ENCODE measurements at places on chromosomes 2 and 18. TPM values are rescaled to one million over a fixed set of nuclear protein-coding genes. Genes with fewer than 3 reads are reported as not detected.

The UGT1A4 gene
- total RNA-seq, result not detected

The CEBPZ gene
- 56.0 TPM for total RNA-seq

DNA sequence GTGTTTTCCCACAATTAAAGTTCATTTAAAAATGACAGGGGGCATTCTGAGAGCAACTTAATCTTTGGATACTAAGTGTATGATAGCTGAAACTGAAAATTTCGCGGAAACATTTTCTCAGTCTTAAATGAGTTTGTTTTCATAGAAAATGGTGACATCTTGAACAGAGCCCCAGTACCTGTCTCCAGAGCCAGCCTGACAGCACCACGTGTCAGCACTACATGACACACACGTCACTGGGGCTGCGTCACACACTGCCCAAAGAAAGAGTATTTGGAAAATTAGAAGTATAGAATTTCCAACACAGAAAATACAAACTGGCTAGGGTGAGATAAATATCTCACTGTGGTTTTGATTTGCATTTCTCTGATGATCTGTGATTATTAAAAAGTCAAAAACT, 50.8 kb downstream of the CMPK2 start:
- DNase-seq, result no peak

DNA sequence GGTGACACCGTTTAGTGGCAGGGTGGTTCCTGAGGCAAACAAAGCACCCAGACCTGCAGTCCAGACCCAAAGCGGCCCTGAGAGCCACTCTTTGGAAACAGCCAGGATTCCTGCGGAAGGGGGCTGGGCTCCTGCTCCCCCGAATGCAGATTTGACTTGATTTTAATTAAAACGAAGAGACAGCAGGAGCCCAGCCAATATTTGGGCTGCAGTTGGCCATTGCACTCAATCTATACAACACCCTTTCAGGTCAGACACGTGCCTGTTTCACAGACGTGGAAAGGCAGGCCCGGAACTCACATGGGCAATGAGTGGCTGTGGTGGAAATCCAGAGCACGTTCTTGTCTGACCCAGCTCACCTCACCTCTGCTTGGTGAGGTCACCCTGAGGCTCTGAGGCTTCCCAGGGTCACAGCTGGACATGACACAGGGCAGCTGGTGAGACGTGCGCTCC, 122.4 kb downstream of the NDUFA10 start:
- DNase-seq, result no peak

DNA sequence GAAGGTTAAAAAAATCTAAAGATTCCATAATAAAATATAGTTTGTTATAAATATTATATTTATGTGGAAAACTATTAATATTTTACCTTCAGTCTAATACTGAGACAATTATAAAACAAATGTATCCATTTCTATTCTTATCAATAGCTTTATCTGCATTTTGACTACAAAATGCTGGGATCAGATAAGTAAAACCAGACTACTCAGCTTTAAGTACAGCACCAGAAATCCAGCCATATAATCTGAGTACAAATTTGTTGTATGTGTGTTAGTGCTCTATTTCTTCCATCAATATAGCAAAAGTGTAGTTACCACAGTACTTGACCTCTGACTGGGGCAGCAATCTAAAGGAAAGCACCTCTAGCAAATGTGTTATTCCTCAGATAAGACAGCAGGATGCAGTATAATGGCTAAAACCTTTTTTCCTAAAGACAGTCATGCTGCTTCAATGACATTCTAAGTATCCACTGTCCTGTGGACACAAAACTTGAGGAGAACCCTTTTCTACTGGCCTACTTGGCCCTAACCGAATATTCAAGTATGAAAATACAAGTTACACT, 68.1 kb downstream of the OLA1 start:
- DNase-seq, result peak; percentile 30

DNA sequence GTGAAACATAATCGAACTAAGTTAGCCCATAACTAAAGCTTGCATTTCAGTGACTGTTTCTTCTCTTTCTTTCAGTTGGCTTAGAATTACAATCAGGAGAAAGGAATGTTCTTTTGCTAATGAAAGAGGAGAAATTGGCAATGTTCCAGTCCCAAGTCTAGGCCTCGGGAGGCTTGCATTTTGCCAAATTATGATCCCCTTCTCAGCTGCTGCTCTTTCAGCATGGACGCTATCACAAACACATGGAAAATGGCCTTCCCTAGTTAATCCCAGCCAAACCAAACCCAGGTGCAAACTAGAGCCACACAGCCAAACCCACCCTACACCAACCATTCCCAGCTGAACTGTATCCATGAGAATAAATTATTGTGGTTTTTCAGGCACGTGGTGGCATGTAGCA, 605.2 kb upstream of the LRRTM4 start:
- no peak for DNase-seq

Measured in dermis blood vessel endothelial cell (primary cell).